Camera-type eye (tissue), 1 donor: ENCODE measurements at places on chromosomes 2 and 18. TPM values are rescaled to one million over a fixed set of nuclear protein-coding genes. Genes with fewer than 3 reads are reported as not detected.

SEMA4F gene
- total RNA-seq, result 10.3 TPM

STK36 gene
- total RNA-seq, result 47.2 TPM

FAM237A gene
- not detected for total RNA-seq

SERPINB12 gene
- total RNA-seq, result not detected

MYO1B gene
- total RNA-seq, result 150 TPM

COL3A1 gene
- total RNA-seq, result 7,166 TPM

MARCO gene
- total RNA-seq, result 0.16 TPM

ALPP gene
- not detected for total RNA-seq

C2orf74 gene
- total RNA-seq, result 15.8 TPM
